M059J (cell line): ENCODE measurements at places on chromosomes 4 and X.

GRCh38 chr4:144948009-144948408 is 150.0 kb downstream of the ANAPC10 start:
- no peak for DNase-seq

DNA sequence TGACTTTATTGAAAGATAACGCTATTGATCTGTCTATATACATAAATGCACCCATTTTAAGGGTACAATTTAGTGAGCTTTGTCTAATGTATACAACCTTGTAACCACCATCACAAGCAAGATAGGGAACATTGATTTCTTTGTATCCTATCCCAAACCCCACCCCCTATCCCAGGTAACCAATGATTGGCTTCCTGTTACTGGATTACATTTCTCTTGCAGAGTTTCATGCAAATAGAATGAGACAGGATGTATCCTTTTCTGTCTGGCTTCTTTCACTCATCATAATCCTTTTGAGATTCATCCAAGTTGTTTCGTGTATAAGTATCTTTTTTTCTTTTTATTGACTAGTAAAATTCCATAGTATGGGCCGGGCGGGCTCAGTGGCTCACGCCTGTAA is 1.6 kb upstream of the GRIPAP1 start:
- DNase-seq, result no peak

GRCh38 chr4:105870963-105871362 is 24.3 kb upstream of the NPNT start:
- no peak for DNase-seq

DNA sequence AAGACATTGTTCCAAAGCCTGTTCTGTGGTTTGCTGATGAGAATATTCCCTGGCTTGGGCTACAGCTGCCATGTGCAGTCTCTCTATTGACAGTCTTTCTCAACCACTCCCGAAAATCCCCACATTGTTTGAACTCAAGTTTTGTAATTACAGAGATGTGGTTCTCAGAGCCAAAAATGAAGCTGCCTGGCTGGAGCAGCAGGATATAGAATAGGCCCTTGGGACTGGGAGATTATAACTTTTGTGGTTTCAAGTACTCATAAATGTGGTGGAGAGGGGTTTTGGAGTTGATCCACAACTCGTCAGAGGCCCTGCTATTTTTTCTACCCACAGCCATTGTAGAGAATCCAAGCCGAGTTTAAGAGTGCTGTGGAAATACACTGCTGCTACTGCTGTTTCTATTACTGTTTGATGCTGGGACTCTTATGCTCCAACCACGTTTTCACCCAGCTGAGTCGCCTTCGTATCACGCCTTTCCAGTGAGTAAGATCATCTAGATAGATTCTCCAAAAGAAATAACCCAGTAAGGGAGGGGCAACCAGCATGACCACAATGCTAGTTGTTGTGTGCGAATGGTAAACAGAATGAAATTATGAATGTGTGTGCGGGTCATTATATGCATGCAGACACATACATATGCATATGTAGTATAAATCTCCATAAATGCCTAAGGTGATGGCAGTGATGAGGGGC is 57.1 kb upstream of the ATXN3L start:
- peak; percentile 95 for DNase-seq

- DNase-seq, result peak; percentile 76
These were observed 294.1 kb downstream of the STIM2 start for GRCh38 chr4:27154706-27155105.

- DNase-seq, result no peak
These were observed 19.0 kb upstream of the PPP3CA start for GRCh38 chr4:101366331-101366730.

DNA sequence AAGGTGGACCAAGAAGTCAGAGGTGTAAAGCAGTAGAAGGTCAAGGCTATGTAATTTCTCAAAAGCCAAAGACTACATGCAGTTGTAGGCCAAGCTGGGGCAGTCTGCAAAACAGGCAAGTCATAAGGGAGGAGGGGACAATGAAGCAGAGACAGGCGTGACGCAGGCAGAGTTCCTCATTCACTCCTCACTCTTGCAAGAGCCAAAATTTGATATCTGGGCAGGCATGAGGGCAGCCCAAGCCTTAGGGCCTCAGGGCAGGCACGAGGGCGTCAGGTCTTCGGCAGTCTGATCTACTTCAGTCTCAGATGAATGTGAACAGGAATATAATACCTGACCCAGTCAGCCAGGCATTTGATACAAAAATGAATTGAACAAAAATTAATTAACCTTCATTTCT is 86.4 kb upstream of the AGA start:
- no peak for DNase-seq

DNA sequence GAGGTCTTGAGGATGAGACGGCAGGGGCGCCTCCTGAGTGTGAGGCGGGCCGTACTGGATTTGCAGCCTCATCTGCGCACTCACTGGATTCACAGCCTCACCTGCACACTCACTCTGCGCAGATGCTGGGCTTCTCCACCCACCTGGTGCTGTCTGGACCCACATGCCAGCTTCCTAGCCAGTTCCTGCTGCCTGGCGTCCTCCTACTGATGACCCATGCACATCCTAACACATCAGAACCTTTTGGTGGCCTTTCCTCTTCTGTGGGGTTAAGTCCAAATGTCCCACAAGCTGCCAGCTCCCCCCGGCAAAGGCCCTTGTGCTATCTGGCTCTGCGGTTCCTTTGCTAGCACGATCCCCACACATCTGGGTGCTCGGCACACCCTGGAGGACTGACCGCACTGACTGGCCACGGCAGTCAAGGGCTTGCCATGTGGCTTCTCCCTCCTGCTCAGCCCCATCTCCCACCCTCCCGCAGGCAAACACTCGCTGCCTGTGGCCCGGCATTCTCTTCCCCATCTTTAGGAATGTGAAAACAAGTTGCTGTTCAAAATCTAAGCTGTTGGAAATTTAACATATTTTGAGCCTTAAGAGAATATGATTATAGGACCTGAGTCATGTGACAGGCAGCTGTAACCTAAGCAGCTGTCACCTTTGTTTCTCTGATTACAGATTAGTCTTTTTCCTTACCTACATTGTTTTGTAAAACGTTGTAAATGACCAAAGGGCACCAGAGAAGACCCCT is 39.4 kb upstream of the AFAP1 start:
- DNase-seq, result no peak

GRCh38 chr4:22389240-22389870 is 126.5 kb downstream of the ADGRA3 start:
- peak; percentile 64 for DNase-seq

DNA sequence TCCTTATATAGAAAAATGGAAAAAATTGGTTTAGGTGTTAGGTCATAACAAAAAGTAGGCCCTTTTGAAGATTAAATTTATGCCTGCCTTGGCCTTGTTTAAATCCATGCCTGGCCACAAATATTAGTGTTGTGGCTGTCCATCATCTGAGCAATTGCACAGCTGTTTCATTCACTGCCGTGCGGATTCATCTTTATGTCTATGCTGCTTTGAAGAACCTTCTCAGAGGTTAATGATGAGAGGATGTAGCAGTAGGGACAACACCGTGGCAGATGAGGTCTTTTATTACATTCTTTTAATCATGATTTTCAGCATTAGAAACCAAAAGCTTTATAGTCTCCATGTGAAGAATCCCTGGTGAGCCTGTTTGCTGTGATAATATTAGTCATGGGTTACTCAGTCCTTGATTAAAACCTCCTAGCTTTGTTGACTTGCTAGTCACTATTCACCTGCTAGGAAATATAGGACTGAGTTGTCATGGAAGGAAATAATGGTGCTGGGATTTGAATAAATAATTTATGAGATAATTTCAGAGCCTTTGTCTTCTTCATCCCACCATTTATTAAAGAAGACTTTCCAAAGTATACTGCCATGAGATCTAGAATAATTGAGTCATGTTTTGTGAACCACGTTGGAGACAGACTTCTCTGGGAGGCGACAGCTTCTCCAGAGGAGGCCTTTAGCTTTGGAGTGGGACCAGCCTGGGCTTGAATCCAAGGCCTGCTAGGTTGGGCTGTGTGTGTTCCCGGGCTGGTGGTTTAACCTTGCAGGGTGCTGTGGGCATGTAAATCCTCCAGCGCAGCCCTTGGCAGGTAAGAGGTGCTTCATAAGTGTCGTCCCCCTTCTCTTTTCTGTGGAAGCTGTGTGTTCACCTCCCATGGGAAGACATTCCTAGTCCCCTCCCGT is 53.5 kb downstream of the PTTG2 start:
- DNase-seq, result peak; percentile 57

GRCh38 chr4:20299515-20299914 is 47.8 kb downstream of the SLIT2 start:
- DNase-seq, result peak; percentile 60

GRCh38 chr4:108991551-108992328 is 228.9 kb upstream of the ETNPPL start:
- peak; percentile 49 for DNase-seq

DNA sequence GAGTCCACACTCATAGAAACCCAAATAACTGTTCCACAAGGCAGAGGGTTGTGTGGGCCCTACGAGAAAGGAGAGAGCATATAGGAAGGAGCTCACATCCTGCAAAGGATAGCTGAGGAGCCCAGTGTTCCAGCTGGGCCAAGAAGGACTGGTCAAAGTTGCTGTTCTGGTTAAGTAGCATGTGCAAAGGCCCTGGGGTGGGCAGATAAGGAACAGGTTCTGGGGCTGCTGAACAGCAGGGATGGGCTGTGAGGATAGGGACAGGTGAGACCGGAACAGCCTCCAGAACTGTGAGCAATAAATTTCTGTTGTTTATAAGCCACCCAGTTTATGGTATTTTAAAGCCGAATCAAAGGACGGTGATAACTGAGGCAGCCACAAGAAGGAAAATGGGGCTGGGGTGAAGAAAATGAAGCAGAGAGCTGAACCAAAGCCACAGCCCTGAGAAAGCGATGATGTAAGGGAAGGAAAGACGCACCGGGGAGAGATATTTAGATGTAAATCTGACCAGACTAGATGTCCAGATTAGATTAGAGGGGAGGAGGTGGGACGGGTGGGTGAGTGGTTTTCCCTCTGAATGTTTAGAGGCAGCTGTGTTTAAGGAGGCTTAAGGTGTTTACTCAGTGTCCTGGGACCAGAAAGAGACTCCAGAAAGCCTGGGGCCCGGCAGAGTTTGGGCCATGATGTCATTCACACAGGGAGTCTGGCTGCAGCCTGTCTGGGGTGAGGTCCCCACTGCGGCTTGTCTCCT is 180.8 kb upstream of the BCOR start:
- DNase-seq, result peak; percentile 74

- no peak for DNase-seq
These were observed 94.9 kb downstream of the EMCN start for GRCh38 chr4:100422894-100423293.

GRCh38 chr4:1323635-1324442 is 23.2 kb upstream of the UVSSA start:
- peak; percentile 93 for DNase-seq

DNA sequence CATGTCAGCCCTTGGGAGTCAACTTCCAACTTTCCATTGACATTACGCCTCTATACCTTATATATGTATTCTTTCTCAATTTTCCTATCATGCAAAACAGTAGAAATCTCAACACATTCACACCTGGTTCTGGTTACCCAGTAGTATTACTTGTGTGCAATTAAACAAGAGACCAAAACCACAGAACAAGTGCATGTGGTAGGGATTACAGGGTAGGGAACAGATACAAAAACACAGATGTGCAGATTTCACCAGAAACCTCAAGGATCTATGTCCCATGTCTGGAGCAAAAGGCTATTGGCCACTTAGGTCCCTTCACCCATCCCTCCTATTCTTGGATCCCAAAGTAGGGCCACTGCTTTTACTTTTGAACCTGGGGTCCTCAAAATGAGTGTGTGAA is 143.6 kb upstream of the ZCCHC13 start:
- no peak for DNase-seq

DNA sequence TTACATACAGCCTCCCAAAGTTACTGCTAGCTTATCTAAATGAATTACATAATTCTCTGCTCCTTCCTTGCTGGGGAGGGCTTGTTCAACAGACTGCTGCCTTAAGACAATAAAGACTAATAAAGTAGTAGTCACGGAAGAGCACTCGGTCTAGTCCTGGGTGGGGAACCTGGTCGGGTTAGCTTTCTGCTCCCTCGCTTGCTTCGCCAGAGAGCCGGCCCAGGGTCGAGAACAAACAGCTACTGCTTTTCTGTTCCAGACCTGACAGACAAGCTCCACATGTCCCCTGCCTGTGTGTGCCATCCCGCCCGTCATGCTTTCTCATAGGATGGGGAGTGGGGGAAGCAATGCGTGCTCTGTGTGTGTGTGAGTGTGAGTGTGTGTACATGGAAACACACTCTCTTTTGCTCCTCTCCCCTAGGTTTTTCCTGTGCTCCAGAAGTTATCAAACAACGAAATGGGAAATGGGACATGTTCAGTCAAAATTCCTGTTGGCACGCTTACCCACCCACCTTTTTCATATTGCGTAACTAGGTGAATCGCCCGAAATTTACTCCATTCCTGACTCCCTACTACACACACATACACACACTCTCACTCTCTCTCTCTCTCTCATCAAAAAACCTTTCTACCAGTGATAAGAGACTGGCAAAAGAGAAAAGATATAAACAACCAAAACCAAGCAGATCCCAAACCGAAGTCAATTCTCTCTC is 1.3 kb downstream of the NPY1R start:
- DNase-seq, result no peak

- DNase-seq, result no peak
These were observed 4.8 kb upstream of the RGS12 start for GRCh38 chr4:3287972-3288570.
